ENCODE measurements at places on chromosomes 13 and 19.

DNA sequence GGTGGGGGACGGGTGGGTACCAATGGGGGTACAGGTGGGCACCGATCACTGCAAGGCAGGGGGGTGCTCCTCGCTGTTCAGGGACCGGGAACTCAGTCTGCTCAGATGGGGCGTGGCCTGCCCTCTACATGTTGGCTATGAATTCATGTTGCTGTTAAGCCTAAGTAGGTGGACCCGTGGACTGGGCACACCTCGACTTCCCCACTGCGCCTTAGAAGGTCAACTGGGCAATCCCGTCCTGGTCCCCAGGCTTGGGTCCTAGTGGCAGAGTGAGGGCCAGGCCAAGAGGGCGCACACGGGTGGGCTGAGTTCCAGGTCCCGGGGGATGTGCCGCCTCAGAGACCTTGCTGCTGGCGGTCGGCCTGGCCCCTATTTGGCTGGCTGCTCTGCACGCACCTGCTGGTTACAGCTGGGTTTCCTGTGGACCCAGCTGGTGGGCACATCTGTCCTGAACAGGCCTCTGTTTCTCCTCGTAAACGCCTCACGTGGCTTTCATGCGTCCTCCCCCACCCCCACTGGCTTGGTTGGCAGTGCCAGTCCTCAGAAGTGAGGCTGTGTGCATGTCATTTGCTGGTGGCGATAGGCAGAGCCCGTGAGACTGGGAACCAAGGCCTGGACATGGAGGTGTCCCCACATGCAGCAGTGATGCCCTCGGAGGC lies 13.5 kb upstream of the ZNF554 start:
- no peak for DNase-seq

DNA sequence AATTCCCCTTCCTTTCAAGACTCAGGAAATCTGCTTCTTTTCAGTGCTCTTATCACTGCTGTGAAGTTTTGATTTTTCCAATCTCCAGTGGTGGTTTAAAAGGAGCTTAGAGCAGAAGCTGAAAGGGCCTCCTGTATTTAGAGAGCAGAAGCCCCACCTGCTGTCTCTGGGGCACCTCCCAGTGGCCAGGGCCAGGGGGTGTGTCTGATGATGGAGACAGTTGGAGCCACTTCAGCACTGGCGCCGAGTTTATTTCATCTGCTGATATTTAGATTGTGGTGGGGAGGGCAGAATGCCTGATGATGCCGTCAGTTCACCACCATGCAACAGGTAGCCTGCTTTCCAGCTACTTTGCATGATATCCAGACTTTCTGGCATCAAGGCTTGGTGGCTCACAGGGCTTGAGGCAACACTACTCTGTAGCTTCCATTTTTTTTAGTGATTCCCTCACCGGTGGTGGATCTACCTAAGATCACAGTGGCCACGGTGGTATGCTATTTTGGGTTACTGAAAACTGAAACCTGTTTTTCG lies 371.9 kb downstream of the KCNRG start:
- DNase-seq: peak; percentile 46

GRCh38 chr13:90187478-90188350 lies 1159.8 kb upstream of the MIR17HG start:
- no peak for DNase-seq

GRCh38 chr13:64186503-64187250 lies 2771.0 kb upstream of the PCDH20 start:
- peak; percentile 9 for DNase-seq

DNA sequence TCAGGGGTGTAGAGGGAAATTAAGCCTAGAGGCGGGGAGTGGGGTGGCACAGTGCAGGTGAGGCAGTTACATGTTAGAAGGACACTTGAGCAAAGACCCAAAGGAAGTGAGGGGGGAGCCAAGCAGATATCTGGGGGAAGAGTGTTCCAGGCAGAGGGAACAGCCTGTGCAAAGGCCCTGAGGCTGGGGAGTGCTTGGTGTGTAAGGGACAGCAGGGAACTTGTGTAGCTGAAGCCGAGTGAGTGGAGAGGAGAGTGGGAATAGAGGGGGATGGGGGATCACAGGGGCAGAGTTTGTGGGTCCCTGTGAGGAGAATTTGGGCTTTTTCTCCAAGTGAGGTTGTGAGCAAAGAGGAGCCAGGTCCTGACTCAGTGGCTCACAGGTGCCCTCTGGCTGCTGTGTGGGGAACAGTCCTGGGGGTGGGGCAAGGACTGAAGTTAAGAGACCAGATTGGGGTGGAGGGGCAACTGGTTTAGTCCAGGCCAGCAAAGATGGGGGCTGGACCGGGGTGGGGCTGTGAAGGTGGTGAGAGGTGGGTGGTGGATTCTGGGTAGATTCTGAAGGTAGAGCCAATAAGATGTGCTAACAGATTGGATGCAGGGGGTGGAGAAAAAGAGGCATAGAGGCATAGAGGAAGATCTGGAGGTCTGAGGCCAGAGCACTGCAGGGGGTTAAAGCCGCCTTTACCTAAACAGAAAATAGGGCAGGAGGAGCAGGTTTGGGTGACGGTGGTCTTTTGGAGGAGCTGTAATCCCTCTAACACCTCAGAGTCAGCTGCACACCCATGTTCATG lies 75.3 kb downstream of the CACNA1A start:
- DNase-seq: peak; percentile 74

- DNase-seq: no peak
These were observed 93.2 kb downstream of the LHFPL6 start for GRCh38 chr13:39509616-39510315.

GRCh38 chr13:99151516-99151915 lies 49.1 kb upstream of the UBAC2 start:
- DNase-seq: peak; percentile 55

DNA sequence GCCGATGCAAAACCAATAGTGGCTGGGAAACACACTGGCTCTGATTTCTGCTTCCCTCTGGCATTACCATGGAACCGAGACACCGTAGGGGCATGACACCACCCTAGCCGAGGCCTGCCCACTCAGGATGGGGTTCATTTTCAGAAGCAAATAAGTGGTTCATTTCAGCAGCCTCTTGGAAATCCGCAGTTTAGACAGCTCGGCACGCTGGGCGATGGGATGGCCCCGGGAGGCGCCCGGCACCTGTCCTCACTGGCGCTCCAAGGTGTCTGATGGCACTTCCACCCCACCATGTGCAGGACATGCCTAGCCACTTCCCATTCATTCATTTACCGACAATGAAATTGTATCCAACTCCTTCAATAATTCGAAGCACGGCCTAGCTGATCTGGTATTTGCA lies 33.8 kb downstream of the KLF2 start:
- no peak for DNase-seq

- DNase-seq: no peak
These were observed 31.0 kb downstream of the C2CD4C start for GRCh38 chr19:377801-378581.

- no peak for DNase-seq
These were observed 28.8 kb downstream of the DPRX start for GRCh38 chr19:53660584-53660983.

DNA sequence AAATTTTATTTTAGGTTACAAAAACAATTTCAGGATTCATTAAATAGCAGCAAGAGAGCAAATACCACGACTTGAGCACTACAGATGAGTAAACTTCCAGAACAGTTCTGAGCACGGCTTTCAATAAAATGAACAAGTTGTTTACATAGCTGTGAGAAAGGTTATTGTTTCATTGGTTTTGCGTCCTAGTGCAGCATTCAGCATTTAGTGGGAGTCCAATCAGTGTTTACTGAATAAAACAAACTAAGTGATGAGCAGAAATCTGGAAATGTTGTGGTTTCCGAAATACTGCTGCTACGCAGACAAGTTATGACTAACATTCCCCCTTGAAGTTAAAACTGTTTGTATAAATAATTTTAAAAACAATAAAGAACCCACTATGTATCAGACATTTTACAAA lies 251.5 kb upstream of the STARD13 start:
- DNase-seq: no peak

DNA sequence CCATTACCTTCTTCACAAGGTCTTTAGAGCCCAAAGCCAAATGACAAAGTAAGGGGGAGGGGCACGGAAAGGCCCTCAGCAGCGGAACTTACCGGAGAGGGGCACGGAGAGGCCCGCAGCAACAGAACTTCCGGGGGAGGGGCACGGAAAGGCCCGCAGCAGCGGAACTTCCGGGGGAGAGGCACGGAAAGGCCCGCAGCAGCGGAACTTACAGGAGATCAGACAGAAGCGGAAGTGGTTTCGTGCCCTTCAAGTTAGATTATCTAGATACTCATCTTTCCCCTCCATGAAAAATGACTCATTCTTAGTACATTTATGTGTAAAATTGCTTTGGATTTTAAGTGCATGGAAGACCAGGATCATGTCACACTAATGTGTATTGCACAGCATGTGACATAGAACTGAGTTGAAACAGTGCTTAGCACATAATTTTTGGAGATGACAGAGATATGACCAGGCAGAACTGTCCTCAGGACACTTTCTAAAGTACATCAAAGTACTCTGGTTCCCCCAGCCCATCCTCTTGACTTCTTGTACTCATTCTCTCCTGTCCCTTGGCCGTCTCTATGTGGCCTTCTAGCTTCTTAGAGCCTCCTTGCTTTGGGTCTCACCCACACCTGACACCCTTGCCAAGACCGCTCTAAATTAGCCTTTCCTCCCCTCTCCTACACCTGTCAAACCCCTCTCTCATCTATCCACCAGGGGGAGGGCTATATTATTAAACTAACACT lies 25.7 kb upstream of the TPTE2 start:
- peak; percentile 13 for DNase-seq

- DNase-seq: no peak
These were observed 3.2 kb downstream of the SELENOW start for GRCh38 chr19:47781590-47782262.

DNA sequence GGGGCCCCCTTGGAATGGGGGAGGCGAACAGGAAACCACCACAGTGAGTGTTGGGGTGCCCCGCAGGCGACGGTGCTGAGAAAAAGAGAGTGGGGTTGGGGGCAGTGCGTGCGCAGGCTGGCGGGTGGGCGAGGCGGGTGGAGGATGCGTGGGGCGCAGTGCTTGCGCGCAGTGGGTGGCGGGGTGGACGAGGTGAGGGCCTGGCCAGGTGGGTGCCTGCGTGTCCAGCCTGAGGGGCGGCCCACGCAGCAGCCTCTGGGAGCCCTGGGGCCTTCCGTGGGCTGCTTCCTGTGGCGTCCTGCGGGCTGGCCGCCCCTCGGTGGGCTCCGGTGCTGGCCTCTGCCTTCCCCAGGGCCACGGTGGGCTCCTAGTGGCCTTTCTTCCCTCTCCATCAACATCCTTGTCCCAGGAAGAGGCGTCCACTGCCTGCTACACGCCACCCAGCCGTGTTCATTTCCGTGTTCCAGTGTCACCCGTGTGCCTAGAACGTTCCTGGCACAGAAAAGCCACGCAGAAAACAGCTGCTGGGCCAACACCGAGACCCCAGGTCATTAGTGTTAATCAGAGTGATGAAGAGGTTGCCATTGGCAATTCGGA lies 7.1 kb downstream of the ATP11A start:
- DNase-seq: no peak

- no peak for DNase-seq
These were observed 45.5 kb upstream of the NPAS1 start for GRCh38 chr19:46974181-46974580.

- peak; percentile 98 for DNase-seq
These were observed at the start of gene ZNF880 for GRCh38 chr19:52369559-52370340. Gene ZNF880, plus strand, starts transcription at chr19:52369923. Its CDS starts 43 bp downstream, at chr19:52369966.

GRCh38 chr19:56681702-56682101 lies 10.1 kb upstream of the ZNF835 start:
- no peak for DNase-seq

GRCh38 chr13:28049880-28050875 lies 50.2 kb downstream of the FLT3 start:
- no peak for DNase-seq

DNA sequence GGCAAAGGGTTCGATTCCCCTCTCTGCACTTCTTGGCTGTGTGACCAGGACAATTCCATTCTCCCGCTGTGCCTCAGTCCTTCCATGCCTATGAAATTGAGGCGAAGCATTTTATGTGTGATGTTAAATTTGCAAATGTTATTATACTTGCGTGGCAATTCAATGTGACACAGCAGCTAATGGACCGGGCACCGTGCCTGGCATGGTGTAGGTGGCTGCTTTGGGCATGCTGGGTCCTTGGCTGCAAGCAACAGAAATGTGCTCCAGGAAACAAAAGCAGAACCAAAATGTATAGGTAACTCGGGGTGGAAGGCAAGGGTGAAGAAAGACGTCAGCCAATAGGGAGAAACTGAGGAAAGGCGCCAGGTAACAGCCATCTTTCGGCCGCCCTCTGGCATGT lies 37.1 kb downstream of the TINCR start:
- no peak for DNase-seq

DNA sequence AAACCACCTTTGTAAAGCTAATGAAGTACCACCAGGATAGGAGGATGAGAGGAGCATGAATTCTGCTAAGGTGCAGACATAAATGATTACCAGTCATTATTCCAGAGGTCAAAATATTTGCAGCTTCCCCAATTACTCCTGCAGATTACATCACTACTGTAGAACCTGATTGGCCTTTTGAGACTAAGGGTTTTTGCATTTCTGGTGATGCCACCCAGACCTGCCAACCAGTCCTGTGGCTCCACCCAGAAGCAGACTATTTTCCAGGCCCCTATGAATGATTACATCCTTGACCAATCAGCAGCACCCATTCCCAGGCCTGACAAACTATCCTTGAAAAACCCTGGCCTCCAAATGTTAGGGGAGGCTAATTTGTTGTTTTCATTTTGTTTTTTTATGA lies 11.2 kb upstream of the KCNC3 start:
- no peak for DNase-seq

- DNase-seq: peak; percentile 7
These were observed 278.7 kb downstream of the GPC6 start for GRCh38 chr13:93505104-93505952.

DNA sequence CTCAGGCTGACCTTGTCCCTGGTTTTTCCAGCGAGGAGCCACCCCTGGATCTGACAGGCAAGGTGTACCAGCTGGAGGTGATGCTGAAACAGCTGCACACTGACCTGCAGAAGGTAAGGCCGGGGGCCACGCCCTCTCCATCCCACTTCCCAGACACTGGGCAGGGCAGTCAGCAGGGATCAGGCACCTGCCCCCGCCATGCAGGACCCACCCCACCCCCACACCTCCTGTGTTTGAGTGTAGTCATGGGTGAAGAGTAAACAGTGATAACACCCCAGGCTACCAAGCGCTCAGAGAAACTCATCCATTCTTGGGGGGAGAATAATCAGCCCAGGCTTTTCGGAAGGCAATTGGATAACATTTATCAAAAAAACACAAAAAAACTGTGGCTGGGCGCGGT lies 19.9 kb downstream of the DPF1 start:
- DNase-seq: no peak

GRCh38 chr13:58949646-58950045 lies 1214.1 kb downstream of the DIAPH3 start:
- DNase-seq: no peak

DNA sequence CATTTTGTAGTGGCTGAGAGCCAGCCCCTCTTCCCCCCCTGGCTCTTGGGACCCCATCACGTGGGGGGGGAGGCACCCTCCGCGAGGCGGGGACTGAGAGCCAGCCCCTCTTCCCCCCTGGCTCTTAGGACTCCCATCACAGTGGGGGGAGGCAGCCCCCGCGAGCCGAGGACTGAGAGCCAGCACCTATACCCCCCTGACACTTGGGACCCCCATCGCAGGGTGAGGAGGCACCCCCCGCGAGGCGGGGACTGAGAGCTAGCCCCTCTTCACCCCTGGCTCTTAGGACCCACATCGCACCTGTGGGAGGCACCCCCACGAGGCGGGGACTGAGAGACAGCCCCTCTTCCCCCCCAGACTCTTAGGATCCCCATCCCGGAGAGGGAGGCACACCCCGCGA lies 2426.5 kb upstream of the PCDH20 start:
- no peak for DNase-seq

GRCh38 chr19:41847351-41848105 lies 2.7 kb downstream of the DMRTC2 start:
- peak; percentile 4 for DNase-seq

- DNase-seq: no peak
These were observed 4.1 kb downstream of the IL27RA start for GRCh38 chr19:14035706-14036105.

- DNase-seq: no peak
These were observed 19.6 kb downstream of the KLF12 start for GRCh38 chr13:74114641-74115040.
